ENCODE measurements at places on chromosomes 7 and 10.

- peak; percentile 66 for DNase-seq
These were observed 557 bp downstream of the HOXA11 start for GRCh38 chr7:27184337-27185012.

GRCh38 chr7:145511004-145511403, 605.6 kb upstream of the CNTNAP2 start:
- no peak for DNase-seq

GRCh38 chr10:131814567-131815265, 86.1 kb upstream of the PPP2R2D start:
- no peak for DNase-seq

GRCh38 chr7:138436388-138436787, 23.7 kb upstream of the TRIM24 start:
- no peak for DNase-seq

- no peak for DNase-seq
These were observed 227.3 kb downstream of the PTEN start for GRCh38 chr10:88090568-88091214.

GRCh38 chr10:24893127-24893526, 59.3 kb downstream of the PRTFDC1 start:
- DNase-seq = no peak

DNA sequence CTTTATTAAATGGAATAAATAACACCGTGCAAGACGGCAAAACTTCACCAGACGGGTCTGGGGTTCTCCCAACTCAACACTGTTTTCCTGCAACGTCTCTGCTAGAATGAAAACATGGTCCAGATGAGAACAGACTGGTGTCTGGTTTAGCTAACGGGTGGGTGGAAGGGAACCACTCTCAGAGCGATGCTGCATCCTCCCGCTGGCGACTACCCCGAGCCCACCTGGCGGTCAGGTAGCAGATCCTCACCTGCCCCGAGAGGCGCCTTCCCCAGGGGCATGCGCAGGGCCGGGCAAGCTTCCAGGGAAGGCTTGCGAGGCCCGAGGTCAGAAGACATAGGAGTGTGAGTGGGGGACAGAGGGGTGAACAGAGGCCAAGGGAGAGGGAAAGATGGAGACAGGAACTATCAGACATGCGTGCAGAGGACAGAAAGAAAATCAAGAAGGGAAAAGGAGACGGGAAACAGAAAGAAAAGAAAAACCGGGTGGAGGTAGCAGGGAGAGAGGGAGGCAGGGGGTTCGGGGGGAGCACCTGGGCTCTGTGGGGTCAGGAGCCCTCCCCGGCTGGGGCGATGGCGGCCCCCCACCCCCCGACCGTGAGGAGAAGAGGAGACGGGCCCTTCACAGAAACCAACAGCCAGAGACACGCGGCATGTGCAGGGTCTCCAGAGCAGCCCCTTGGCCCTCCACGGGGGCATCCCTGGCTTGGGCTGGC, 222.0 kb downstream of the MAD1L1 start:
- no peak for DNase-seq

DNA sequence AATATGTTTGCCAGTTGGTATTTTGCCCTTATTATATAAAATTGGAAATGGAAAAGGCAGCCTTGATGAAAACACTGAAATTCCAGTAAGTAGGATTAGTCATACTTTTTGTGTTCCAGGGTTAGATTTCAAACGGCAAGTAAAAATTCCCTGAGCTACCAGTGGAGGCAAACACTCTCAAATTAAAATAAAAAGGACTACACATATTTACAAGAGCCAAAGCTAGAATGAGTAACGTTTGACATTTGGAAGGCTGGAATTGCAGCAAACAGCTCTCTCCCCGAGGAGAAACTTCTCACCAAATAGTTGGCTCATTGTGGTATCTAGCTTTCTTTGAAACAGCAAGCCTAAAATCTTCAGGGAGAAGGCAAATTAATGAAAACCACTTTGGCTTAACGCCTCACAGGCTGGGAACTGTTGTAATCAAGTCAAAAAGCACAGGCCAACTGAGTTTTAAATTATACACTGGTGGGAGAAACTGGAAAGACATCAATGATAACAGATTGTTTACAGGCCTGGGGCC, 288.4 kb downstream of the SNX13 start:
- DNase-seq = no peak

GRCh38 chr10:133453516-133454203, at the start of gene SCART1:
SCART1 (plus strand) TSS chr10:133453945; CDS start chr10:133453998, 53 bp downstream.
- DNase-seq = no peak

DNA sequence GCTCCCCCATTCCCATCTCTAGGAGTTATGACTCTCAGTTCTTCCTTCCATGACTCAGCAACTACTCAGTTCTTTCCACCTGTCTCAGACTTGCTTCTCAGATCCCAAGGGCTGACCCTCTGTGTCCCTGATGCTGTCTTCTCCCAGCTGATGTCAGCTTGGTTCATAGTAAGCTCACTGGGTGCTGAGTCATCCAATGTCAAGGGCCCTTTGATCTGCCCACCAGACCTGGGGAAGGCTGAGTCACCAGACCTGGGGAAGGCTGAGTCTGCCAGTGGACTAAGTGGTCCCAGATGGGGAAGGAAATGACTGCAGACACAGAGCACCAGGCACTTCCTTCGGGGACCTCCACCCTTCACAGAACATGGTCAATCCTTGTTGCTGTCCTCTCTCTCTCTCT, 76.1 kb upstream of the ZEB1 start:
- DNase-seq = no peak

DNA sequence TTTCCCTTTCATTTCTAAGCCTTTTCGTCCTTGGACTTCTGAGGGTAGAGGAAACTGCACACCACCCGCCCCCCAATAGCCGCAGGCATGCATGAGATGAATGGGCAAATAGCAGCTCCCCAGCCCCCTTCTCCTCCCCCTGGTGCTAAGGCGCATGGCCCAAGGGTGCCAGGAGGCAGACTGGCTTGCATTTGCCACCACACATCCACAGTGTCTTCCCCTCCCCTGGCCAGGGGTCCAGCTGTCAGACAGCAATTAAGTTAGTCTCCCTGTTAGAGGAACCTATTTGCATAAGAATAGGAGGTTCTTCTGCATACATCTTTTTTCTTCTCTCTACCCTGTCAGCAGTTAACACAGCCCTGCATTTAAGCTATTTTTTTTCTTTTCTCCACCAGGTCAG, 20.2 kb downstream of the TOMM7 start:
- DNase-seq = peak; percentile 82

DNA sequence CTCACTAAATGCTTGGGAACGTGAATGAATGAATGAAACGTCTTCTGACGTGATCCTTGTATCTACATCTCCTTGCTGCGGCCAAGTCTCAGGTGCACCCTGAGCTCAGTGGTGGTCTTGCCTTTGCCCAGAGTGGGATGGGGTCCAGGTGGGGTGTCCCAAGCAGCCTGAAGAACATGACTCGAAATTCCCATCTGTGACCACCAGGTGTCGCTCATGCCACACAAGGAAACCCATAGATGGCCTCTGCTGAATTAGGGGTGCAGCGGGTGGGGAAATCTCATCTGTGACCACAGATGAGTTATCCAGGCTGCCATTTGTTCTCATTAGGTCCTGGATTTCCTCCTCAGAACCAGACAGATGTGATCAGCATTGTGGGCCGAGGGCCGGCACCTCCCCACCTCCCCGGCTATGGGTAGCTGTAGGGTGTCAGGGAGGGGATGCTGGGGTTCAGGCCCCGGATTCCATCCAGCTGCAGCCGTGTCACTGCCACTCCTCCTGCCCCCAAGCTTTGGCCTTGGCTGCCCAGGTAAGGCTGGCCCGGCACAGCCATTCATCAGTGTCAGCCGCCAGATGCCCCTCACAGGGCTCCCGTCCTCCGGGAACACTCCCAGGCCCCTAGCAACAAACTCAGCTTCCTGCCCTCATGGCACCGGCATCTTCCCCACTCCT, 21.0 kb upstream of the GNA12 start:
- peak; percentile 80 for DNase-seq

DNA sequence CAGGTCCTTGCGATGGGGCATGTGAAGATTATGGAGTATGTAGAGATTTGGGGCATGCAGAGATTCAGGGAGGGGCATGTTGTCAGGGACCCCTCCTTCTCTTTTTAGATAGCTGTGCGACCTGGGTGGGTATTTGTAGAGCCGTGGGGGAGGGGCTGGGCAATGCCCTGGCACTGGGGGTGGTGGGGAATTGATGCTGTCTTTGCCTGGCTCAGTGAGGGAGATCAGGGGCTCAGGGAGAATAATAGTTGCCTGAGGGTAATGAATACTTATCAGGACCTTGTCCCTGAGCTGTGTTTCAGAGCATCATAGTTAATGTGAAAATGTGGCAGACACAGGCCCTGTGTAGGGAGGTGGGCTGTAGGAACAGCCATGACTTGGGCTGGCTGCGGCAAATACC, 3.5 kb downstream of the RAMP3 start:
- no peak for DNase-seq
